ENCODE measurements at places on chromosomes 1 and 21.

DNA sequence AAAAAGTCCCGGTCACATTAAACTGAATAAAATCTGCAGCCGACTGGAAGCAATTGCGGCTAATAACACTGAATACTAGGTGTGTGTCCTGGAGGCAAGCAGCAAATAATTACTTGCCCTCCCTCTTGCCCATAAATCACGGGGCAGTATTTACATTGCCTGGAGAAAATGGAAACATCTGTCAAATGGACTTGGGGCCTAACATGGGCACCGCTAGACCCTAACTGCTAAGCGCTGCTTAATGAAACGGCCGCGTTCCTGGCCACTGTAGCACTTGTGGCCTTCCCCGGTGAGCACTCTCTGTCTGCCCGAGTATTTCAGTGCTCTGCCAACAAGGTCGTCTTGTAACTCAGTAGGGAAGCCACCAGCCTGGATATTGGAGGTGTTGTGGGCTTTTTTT lies 23.9 kb upstream of the KNCN start:
- H3K27me3 ChIP-seq = no peaks in the 10 kb centered on the region
- H3K27ac ChIP-seq = no peak overlapping the region
- H3K4me3 ChIP-seq = no peak overlapping the region
- DNase-seq = no peak
- peaks cover under 1% of the 10 kb centered on the region for H3K4me1 ChIP-seq

- H3K27me3 ChIP-seq = no peaks in the 10 kb centered on the region
- H3K4me3 ChIP-seq = no peak overlapping the region
- DNase-seq = no peak
- peaks cover 36% of the 10 kb centered on the region for H3K4me1 ChIP-seq
Observed at GRCh38 chr1:19360016-19360415, 47.9 kb downstream of the SLC66A1 start.

DNA sequence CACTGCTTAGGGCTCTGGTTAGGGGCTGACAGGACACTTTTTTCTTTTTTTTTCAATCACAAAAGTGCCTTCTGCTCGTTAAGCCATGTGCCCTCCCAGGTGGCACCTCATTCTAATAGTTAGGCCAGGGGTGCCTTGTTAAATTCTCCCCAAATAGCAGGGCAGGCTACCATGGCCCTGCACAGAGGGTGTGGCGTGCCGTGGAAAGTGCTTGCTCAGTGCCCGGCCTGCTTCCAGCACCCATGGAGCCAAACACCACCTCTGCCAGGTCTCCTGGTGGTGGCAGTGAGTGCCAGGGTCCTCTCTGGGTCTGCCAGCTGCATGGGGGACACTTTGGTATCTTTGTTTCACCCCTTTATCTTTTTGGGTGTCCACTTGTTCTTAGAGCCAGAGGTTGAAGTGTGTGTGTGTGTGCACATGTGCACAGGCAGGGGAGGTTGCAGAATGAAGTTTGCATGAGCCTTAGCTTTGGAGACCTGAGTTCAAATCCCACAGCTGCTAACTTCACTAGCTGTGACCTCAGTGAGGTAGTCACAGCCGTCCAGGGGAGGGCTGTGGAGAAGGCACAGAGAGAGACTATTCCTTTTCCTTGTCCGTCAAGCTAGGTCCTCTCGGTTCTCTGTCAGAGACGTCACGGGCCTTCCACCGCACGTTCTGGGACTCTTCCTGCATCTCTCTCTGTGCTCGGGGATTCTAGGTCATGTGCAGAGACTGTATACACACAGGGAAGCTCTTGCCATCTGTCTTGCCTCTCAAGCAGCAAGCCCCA lies 39.9 kb upstream of the CSF3R start:
- H3K27me3 ChIP-seq = no peaks in the 10 kb centered on the region
- DNase-seq = no peak
- H3K36me3 ChIP-seq = no peaks in the 10 kb centered on the region
- H3K27ac ChIP-seq = no peak overlapping the region

DNA sequence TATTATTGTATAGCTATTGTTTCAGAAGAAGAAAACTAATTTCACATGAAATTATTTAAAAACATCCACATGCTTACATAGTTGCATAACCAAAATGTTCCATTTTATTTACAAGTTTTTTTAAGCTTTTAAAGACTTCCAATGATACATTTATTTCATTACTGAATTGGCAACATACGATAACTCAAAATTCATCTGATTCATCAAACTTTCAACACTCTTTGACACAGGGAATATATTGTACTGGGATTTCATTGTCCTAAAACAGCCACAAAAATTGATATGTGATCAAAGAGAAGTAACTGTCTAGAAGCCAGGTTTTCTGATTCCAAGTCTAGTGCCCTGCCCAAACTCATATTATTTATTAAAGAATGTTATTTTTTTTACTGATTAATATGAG lies 131.4 kb upstream of the USP24 start:
- H3K4me1 ChIP-seq = no peaks in the 10 kb centered on the region
- no peaks in the 10 kb centered on the region for H3K36me3 ChIP-seq
- no peak overlapping the region for H3K27ac ChIP-seq

DNA sequence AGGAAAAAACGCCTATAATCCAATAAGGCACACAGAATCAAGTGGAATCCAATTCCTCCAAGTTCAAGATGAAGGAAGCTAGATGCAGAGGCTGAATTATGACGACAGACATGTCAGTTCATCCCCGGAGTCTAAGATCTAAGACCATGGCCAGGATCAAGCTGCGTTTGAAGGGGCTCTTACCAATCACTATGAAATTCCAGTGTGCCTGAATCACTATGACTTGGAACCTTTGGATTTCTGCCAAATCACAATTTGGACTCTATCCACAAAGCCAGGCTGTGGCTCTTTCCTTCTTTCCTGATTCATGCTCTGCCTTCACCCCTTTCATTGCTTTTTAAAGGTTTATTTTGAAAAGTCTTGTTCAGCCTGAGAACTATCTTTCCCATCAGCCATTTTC lies 17.1 kb downstream of the OLIG2 start:
- H3K27me3 ChIP-seq = peaks cover 17% of the 10 kb centered on the region
- no peak overlapping the region for H3K27ac ChIP-seq
- no peaks in the 10 kb centered on the region for H3K4me1 ChIP-seq
- DNase-seq = no peak

- no peak for DNase-seq
- H3K4me3 ChIP-seq = no peak overlapping the region
- H3K4me1 ChIP-seq = peaks cover 11% of the 10 kb centered on the region
- no peaks in the 10 kb centered on the region for H3K36me3 ChIP-seq
- H3K27me3 ChIP-seq = no peaks in the 10 kb centered on the region
Observed at GRCh38 chr1:30916296-30916695, 7.7 kb upstream of the SDC3 start.

DNA sequence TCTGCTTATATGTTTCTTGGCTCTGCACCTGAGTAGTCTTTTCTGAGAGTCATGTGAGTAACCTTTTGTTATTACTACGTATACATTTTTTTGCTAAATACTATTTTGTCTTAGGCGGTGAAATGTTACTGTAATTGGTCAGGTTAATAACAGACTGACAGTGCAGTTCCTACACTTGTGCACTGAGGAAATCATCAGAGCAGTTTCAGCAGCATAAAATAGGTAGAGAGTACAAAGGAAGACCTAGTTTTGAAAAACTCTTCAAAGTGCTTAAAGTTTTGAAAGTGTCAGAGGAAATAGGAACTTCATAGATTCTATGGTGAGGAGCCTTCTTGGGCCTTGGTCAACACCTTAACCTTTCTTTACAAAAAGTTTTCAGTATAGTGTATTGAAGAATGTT lies 11.1 kb downstream of the ATF6 start:
- no peaks in the 10 kb centered on the region for H3K27me3 ChIP-seq
- peaks cover 25% of the 10 kb centered on the region for H3K4me1 ChIP-seq
- DNase-seq = no peak
- H3K27ac ChIP-seq = no peak overlapping the region
- no peak overlapping the region for H3K4me3 ChIP-seq
- H3K36me3 ChIP-seq = peaks cover 8% of the 10 kb centered on the region

DNA sequence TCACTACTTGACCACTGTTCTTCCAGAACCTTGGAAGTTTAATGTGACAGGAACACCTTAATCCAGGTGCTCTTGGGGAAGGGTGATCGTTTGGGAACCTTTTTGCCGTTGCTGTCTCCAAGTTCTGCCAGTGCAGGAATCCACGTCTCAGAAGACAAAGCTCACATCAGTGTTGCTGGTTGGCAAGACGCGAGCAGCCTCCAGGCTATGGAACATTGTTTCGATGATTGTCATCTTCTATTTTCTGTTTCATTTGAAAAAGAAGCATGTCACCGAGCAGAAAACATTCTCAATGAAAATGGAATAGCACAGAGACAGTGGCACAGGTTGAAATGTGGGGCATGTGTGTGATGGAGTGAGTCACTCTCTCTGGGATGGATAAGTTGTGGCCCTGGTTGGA lies 11.7 kb downstream of the STUM start:
- no peaks in the 10 kb centered on the region for H3K4me1 ChIP-seq
- DNase-seq = no peak
- H3K4me3 ChIP-seq = no peak overlapping the region
- H3K27ac ChIP-seq = no peak overlapping the region

DNA sequence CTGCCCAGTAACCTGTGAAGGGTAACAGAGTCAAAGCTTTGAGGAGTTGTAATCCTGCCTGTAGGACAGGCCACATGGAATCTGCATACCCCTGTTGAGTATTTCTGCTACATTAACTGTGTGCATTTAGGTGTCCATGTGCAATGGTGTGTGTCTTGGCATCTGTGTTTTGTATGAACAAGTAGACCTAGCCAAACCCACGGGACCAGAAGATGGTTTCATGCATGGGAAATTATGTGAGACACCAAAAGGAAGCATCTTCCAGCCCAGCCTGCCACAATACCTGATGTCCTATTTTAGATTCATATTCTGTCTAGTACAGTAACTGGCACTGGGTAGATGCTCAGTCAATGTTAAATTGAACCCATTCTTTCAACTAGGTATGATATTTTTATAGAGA lies 70.8 kb upstream of the KCND3 start:
- H3K27me3 ChIP-seq = peaks cover 13% of the 10 kb centered on the region
- H3K4me1 ChIP-seq = no peaks in the 10 kb centered on the region
- no peaks in the 10 kb centered on the region for H3K36me3 ChIP-seq
- no peak overlapping the region for H3K27ac ChIP-seq
- DNase-seq = no peak
- H3K4me3 ChIP-seq = no peak overlapping the region

DNA sequence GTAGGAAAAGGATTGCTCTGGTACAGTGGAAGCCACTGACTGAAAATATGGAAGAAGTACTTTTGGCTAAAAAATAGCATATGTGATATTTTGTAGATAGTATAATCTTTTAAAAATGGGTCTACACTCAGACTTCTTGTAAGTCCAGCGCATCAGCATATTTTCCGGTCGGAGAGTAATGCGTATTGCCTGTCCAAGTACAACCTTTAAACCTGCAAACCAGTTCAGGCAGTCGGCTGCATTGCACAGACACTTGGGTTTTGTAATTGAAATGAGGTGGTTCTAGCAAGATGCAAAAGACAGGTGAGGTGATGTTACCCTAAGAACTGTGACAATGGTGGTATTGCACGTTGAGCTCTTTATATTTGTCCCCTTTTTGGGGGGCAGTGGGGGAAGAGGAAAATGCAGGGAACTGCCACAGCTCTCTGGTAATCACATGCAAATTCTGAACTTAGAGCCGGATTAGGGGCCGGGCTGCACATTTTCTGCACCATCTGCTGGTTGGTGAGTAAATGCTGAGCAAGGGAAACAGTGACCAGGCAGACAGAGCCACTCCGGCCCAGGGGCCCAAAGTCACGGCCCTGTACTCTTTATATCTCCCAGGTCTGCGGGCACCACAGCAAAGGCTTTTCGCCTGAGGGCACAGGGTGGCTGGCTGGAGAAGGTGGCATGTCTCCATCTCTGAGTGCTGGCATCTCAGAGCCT lies 2.3 kb downstream of the GPR137B start:
- H3K4me3 ChIP-seq = no peak overlapping the region
- peaks cover 14% of the 10 kb centered on the region for H3K27me3 ChIP-seq
- no peaks in the 10 kb centered on the region for H3K36me3 ChIP-seq
- H3K4me1 ChIP-seq = peaks cover 36% of the 10 kb centered on the region

- no peak for DNase-seq
- no peaks in the 10 kb centered on the region for H3K4me1 ChIP-seq
- H3K4me3 ChIP-seq = no peak overlapping the region
- no peak overlapping the region for H3K27ac ChIP-seq
Observed at GRCh38 chr1:48115835-48116234, 106.7 kb upstream of the SLC5A9 start.

DNA sequence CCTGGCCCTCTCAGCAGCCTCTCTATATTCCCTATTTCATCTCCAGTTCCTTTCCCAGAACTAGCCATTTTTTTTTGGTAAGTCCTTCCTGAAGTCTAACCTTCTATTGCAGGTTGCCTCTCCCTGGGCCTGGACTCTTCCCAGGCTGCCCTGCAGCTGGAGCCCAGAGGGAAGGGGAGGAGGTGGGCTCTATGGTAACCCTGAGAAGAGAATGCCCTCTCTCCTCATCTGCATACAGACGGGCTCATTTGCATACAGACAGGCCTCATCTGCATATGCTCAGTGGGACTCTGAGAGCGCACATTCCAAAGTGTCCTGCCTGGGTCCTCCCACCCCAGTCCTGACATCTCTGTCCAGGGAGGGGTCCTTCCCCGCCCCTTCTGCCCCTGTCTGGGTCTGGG lies 32.7 kb downstream of the RHBG start:
- no peak overlapping the region for H3K27ac ChIP-seq
- no peak for DNase-seq
- no peak overlapping the region for H3K4me3 ChIP-seq
- no peaks in the 10 kb centered on the region for H3K4me1 ChIP-seq

DNA sequence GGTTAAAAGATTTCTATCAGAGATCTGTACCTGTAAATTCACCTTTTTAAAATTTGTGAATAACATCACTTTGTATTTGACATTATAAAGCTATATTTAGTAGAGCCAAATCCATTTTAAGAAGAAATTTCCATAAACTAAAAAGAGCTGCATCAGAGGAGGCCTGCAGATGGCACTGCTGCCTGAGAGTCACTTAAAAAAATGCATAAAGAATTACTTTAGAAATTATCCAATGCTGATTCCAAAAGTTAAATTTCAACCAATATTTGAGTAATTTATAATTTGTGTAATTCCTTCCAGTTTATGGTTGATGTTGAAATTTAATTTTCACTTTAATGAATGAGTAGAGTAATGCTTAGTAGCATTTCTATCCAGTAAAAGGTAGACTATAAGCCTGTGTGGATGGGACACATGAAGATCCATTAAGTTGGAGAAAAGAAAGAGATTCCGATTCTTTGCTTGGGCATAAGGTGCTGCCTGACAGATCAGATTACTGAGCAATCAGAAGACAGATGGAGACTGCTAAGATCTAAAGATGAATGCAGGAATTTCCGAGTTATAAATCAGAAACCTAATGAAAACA lies 20.7 kb upstream of the RPE65 start:
- no peaks in the 10 kb centered on the region for H3K4me1 ChIP-seq
- no peaks in the 10 kb centered on the region for H3K36me3 ChIP-seq
- H3K27me3 ChIP-seq = no peaks in the 10 kb centered on the region
- no peak for DNase-seq
- H3K4me3 ChIP-seq = no peak overlapping the region

- no peak overlapping the region for H3K27ac ChIP-seq
- no peaks in the 10 kb centered on the region for H3K4me1 ChIP-seq
Observed at GRCh38 chr1:67031121-67031858, 22.7 kb downstream of the SLC35D1 start.
